ENCODE measurements at places on chromosomes 7 and 10.
A peak's percentile ranks its signal among the peaks of the same experiment; 100 is the strongest.

- DNase-seq: no peak
Observed at GRCh38 chr7:51471210-51471980, 154.8 kb upstream of the COBL start.

- peak; percentile 59 for DNase-seq
Observed at GRCh38 chr10:78981257-78981969, 87.4 kb upstream of the ZMIZ1 start.

DNA sequence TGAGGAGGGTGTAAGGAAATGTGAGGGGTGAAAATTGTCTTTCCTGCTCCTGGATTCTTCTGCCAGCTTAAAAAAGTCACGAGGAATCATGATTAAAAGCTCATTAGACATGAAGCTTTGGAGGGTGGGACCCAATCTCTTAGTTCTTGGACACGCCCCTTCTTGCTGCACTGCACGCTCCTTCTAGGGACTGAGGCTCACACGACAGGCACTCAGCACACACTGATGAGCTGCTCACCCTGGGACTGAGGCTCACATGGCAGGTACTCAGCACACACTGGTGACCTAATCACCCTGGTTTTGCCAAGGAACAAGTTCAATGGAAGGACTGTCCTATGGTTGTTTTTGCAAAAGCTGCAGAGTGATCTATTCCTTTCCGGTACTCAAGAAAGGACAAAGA is 65.8 kb upstream of the ELMO1 start:
- DNase-seq: no peak

- no peak for DNase-seq
Observed at GRCh38 chr10:2745666-2746065, 321.7 kb upstream of the PFKP start.

Measured in activated T-helper 1 cell treated with anti-CD3 and anti-CD28 coated beads, Interleukin-12 subunit alpha, Interleukin-12 subunit beta, Interleukin-2, Interleukin-4 antibody, amounts not matched to agents 30 ng/mL and 10 ng/mL and 1 ng/mL, durations not matched to agents 14 hours and 24 hours and 36 hours (primary cell).